Omental fat pad (tissue), 4 donors: ENCODE measurements at places on chromosomes 2 and 18. TPM values are rescaled to one million over a fixed set of nuclear protein-coding genes. Genes with fewer than 3 reads are reported as not detected.

Gene UGT1A5
- total RNA-seq, result not detected

Gene CNRIP1
- 51.4 TPM for total RNA-seq

Gene GORASP2
- 42.7 TPM for total RNA-seq

Gene KCNJ3
- total RNA-seq, result not detected

Gene ALPI
- total RNA-seq, result not detected

Gene IGFBP5
- total RNA-seq, result 284 TPM

Gene REG1A
- total RNA-seq, result not detected
